NCI-H2107 (cell line): ENCODE measurements at places on chromosomes 7 and 10.
A peak's percentile ranks its signal among the peaks of the same experiment; 100 is the strongest.

- DNase-seq, result no peak
These were observed 123.6 kb downstream of the SH3PXD2A start for GRCh38 chr10:103731609-103732270.

DNA sequence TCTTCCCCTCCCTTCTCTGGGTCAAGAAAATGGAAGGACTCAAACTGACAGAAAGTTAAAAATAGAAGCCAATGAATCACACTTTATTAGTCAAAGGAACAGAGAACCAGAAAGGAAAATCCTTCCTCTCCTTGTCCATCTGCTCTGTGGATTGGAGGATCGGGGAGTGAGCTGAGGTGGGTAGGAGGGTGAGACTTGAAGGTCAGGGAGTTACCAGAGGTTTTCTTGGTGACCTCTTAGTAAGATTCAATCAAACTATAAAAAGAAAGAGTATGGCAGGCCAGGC is 12.2 kb downstream of the TLX1 start:
- no peak for DNase-seq

DNA sequence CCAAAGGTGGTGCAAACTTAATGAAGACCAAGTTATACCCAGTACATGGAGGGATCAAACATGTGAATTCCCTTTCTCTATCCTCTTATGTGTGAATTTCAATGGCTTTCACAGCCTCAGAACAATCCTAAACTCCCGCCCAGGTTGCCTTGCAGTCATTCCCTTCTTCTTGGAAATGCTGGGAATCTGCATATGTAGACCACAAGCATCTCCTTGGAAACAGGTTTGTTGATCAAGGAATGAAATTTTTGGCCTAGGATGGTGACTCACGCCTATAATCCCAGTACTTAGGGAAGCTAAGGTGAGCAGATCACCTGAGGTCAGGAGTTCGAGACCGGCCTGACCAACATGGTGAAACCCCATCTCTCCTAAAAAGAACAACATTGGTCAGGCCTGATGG is 77.8 kb upstream of the ABI1 start:
- no peak for DNase-seq

GRCh38 chr10:98258683-98259454 is 9.1 kb downstream of the LOXL4 start:
- DNase-seq, result no peak

- DNase-seq, result no peak
These were observed 79.0 kb downstream of the PRR15 start for GRCh38 chr7:29642494-29643155.

- no peak for DNase-seq
These were observed 16.8 kb upstream of the LRRC72 start for GRCh38 chr7:16509829-16510228.

DNA sequence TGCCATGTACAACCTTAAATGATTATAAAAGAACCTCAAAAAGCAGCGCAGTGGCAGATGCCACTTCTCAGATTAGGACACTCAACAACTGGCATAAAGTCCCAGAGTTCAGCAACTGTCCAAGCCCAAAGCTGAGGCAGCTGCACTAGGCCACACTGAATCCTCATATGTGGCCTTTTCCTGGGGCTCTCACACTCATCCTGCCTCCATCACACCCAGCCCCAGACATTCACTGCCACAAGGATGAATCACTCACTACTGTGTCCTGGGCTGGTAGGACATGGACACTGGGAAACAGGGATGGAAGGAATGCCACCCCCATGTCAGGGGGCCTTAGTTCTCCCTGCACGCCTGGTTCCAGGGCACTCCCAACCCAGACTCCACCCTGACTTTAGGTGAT is 547.7 kb downstream of the TNS3 start:
- DNase-seq, result no peak

GRCh38 chr7:65749518-65749917 is 123.4 kb upstream of the VKORC1L1 start:
- DNase-seq, result no peak

GRCh38 chr7:19116121-19117090 is 1.0 kb downstream of the TWIST1 start:
- DNase-seq, result no peak

- DNase-seq, result no peak
These were observed 54.1 kb upstream of the STK17A start for GRCh38 chr7:43528576-43529354.

DNA sequence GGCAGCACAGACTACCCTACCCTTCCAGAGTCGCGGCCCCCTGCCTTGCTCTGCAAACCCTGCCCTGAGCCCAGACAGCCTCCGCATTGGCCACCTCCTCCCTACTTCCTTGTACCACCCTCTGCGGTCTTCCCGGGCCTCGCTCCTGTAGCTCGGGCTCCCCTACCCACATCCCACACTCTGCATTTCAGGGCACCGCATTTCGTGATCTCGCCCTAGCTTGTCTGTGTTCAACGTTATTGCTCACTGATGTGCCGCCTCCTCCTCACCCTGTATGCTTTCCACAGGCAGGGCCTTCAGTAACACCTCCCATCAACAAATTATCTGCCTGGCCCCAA is 6.6 kb downstream of the PDIA4 start:
- no peak for DNase-seq

DNA sequence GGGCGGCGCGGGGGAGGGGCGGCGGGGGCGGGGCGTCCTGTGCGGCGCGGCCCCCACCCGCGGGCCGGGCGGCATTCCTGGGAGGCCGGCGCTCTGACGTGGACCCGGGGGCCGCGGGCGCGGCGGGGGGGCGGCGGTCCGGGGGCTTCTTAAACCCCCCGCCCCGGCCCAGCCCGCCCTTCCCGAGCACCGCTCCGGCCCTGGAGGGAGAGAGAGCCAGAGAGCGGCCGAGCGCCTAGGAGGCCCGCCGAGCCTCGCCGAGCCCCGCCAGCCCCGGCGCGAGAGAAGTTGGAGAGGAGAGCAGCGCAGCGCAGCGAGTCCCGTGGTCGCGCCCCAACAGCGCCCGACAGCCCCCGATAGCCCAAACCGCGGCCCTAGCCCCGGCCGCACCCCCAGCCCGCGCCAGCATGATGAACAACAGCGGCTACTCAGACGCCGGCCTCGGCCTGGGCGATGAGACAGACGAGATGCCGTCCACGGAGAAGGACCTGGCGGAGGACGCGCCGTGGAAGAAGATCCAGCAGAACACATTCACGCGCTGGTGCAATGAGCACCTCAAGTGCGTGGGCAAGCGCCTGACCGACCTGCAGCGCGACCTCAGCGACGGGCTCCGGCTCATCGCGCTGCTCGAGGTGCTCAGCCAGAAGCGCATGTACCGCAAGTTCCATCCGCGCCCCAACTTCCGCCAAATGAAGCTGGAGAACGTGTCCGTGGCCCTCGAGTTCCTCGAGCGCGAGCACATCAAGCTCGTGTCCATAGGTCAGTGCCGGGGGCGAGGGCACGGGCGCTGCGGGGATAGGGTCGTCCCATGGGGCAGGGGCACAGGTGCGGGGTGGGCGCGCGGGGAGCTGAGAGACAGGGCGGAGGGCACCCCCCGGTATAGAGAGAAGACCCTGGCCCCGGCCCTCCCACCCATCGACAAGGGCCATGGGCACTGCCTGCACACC is at the start of gene FLNC:
FLNC (plus strand) TSS at position 176 of the 947 bp plus-strand sequence; CDS start at position 408, 232 bp downstream.
- no peak for DNase-seq

DNA sequence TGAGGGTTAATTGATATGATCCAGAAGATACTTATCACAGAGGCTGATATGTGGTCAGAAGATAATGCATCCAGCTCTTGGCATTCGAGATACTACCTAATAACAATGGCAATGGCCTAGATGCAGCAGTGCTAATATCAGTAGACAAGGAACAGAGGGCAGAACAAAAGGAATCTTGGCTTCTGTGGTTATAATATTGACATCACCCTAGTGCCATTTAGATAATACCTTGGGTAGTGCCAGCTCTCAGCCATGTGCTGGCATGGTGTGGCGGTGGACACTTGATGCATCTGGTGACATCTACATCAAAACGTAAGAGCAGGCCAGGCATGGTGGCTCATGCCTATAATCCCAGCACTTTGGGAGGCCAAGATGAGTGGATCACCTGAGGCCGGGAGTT is 101.8 kb downstream of the CALN1 start:
- no peak for DNase-seq

- peak; percentile 42 for DNase-seq
These were observed 73.6 kb downstream of the AHCYL2 start for GRCh38 chr7:129298268-129298893.

DNA sequence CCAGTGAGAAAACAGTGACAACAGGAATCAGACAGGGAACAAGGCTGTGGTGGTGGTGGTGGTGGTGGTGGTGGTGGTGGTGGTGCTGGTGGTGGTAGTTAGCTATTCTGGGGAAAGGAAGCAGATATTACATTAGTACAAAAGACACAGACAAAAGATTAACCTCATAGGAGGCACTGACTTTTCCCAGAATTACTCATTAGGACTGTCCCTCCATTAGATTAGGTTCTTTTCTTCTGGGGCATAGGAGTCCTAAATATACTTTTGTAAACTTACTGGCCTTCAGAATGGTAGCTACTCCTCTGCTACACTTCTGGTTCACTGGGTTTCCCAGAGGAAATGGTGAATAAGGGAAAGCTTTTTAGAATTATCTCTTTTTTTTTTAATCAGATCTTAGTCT is 156.6 kb upstream of the SEMA3D start:
- DNase-seq, result no peak

GRCh38 chr7:36863901-36864701 is 139.8 kb upstream of the AOAH start:
- no peak for DNase-seq

DNA sequence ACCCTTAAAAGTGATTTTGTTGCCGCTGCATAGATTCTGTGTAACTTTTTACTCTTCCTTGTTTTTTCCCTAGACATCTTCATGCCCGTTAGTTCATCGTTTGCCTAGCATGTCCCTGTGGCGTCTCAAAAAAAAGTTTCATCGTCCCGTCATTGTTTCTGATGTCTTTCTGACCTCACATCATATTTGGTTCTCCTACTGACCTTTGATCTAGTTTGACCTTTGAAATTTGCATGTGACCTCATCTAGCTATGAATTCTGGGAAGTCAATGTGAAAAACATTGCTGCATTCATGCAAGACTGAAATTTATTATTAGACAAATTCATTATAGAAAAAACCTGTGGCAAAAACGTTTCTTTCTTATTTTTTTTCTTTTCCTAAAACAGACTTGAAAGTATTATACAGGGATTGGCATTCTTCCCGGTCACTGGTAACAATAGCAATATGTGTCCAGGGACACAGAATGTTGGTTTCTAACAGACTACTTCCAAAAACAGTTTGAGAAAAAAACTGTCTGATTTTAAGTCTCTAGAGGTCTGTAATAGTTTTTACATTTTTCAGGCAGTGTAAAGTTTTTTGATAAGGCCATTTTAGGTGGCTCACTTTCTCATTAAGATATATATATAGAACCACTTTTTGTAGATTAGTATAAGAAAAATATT is 280.9 kb downstream of the USP6NL start:
- no peak for DNase-seq

DNA sequence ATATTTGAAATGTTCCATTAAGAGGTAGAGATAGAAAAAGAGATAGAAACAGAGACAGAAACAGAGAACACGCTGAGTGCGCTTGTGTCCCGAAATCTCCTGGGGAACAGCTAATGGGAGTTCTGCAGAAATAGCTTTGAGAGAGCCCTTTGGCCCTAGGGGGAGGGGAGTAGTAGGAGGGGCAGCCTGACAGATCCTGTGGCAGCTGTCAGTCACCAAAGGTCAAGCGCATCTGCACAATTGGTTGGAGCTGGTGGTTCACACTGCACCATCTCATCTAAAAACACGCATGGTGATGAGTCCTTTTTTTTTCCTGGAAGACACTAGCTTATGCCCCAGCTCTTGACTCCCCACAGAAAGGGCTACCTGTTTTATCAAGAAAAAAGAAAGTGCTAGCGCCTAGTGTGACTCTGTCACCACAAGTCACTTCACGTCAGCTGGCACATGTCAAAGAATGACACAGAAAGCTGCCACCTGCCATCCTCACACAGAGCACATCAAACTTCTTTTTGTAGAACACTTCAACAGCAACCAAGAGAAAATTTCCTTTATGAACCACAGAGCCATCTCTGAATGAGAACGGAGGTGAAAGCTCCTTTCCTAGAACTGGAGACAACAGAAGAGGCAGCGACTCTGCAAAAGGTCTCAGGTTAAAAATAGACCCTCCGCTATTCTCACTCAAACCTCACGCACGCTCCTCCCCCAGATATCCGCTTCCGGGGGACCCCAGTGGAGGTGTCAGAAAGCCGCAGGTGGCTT is 125.7 kb downstream of the GFRA1 start:
- no peak for DNase-seq

DNA sequence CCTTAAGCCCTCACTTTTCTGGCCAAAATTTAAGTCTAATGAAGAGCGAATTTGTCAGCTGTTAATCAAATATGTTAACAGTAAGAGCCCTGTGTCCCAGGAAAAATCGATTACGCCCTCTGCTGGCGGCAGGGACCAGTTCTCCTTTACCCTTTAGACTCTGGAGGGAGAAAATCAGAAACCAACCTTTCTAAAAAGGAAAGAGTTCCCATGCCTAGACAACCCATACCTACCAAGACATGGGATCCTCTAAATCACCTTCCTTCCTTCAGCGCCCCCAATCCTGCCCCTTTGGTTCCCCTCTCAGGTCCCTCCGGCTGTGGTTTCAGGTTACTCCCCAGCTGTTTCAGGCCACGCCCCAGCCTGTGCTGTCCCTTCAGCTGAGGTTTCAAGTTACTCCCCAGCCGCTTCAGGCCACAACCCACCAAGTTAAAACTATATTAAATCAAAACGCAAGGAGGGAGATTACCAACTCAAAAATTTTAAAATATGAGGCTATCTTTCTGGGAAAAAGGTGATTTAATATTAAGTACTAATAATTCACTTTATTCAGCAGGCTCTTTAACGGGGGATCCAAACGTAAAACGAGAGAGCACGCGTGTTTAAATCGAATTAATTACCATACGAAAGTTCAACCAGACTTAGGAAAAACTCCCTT is 1.4 kb upstream of the AKR1B15 start:
- peak; percentile 55 for DNase-seq

GRCh38 chr7:90719155-90719554 is 123.0 kb downstream of the CDK14 start:
- DNase-seq, result no peak

- no peak for DNase-seq
These were observed 62.1 kb upstream of the LYZL2 start for GRCh38 chr10:30691639-30692015.

- no peak for DNase-seq
These were observed 167.6 kb downstream of the AMPH start for GRCh38 chr7:38463277-38464225.

DNA sequence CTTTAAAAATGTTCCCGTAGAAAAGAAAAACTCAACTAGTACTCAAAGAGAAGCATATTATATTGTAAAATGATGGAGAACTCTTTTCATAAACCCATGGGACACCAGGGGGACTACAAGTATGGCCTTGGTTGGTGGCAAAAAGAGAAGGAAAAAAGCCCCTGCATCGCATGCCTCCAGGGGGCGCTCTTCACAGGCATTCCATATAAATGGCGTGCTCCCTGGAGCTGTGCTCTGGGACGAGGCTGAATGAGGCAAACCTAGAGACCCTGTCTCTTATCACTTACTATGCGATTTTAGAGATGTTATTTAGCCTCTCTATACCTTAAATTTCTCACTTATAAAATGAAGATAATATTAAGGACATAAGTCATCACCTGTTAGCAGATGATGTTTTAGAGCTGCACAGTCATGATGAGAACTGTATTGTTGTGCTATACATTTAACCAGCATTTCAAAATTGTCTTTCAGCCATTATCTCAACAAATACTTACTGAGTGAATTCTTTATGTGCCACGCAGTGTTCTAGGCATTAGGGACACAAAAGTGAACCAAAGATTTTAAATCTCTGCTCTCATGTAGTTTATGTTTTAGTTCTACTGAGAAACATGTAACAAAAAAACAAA is 105.8 kb downstream of the ARHGAP21 start:
- no peak for DNase-seq

GRCh38 chr7:115097175-115097671 is 175.3 kb downstream of the MDFIC start:
- DNase-seq, result no peak
